ENCODE measurements at places on chromosomes 7 and 10.

GRCh38 chr7:124566583-124566982 lies 199.0 kb downstream of the GPR37 start:
- no peak for DNase-seq

GRCh38 chr10:60332371-60332770 lies 57.3 kb downstream of the ANK3 start:
- no peak for DNase-seq

DNA sequence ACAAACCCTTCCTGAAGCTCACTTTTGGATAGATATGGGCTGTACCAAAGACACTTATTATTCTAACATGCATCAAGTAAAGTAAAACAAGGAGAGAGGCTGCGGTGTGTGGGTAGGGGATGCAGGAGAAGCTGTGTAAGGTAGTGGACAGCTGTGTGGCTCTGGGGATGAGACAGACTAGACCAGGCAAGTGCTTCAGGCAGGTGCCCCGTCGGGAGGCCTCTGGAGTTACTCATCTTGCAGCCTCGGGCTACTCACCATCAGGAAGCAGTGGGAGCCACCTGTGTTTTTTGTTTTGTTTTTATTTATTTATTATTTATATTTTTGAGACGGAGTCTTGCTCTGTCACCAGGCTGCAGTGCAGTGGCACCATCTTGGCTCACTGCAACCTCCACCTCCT lies 49.3 kb upstream of the NCAPG2 start:
- no peak for DNase-seq

DNA sequence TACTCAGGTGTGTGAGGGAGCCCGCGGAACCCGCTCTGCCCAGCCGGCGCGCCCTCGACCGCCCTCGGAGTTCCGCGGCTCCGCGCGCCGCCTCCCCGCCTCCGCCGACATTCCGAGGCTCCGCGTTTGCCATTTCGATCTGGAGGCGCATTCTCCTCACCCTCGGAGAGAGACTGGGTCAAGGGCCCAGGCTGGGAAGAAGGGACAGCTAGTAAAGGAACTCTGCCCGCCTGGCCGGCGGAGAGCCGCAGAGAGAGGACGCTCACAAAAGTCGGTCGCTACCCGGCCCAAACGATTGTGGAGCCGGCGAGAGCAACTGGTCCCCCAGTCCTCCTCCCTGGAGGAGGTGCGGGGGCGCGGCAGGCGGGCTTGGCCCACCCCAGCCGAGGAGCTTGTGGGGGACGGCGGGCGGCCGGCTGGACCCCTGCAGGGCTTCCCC lies 74.5 kb upstream of the LEP start:
- DNase-seq = no peak

GRCh38 chr7:19407270-19407669 lies 262.0 kb upstream of the FERD3L start:
- no peak for DNase-seq

GRCh38 chr10:112382515-112383235 lies 8.8 kb downstream of the ACSL5 start:
- DNase-seq = no peak

GRCh38 chr7:7183838-7184463 lies 1.6 kb downstream of the C1GALT1 start:
- no peak for DNase-seq

GRCh38 chr10:18610517-18610916 lies 40.9 kb downstream of the NSUN6 start:
- no peak for DNase-seq

DNA sequence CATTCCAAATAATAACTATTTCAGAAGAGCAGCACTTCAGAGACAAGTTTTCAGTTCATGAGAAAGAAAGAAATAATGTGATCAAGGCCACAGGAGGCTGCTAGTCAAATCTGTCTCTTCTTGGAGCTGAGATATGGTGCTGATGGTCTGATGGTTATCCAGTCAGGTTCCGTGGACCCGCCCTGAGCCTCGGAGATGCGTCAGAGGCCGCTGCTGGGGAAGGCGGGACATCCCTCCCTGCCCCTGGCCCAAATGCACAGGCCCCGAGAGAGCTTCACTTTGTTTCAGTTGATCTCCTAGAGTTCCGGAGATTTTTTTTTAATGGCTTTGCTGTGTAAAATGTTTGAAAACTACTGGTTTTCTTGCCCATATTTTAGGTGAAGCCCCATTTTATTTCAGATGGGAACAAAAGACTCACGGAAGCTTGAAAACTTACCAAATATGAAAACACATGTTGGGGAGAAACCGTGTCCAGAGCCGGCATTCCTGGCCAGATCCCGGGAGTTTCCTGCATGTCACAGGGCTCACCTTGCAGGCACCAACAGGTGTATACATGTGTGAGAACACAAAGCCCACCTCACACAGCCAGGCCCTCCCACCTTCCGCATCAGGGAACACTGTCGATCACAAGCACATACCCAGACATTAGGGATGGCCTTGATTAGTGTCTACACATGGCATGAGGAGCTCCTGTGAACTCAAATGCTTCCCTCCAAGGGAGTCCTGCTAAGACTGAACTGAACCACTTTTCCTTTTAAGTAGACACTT lies 499.0 kb downstream of the TCERG1L start:
- DNase-seq = no peak

DNA sequence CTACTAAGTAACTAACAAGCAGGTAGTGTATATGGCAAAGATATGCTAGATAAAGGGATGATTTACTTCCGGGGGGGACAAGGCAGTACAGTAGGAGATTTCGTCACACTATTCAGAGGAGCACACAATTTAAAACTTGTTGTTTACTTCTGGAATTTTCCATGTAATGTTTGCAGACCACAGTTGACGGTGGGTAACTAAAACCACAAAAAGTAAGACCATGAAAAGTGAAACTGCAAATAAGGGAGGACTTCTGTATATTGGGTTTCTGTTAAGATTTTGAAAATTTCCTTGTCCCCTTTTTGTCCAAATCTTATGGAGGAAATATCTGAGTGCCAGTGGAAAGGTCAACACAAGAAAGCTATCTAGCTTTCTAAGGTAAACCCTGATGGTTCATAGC lies 170.0 kb downstream of the ELAPOR2 start:
- DNase-seq = no peak

DNA sequence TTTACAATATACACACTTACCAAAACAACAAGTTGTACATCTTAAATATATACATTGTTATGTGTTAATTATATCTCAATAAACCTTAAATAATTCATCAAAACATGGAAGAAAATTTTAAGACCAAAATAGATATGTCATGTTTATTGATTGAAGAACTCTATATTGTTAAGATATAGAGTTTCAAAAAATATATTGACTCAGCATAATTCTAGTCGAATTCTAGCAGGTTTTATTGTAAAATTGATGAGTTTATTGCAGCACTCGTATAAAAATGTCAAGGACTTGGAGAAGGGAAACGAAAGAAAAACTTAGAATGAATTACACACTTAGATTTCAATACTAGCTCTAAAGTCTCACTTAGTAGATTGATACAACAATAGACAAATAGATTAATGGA lies 575.4 kb upstream of the SORCS1 start:
- no peak for DNase-seq

DNA sequence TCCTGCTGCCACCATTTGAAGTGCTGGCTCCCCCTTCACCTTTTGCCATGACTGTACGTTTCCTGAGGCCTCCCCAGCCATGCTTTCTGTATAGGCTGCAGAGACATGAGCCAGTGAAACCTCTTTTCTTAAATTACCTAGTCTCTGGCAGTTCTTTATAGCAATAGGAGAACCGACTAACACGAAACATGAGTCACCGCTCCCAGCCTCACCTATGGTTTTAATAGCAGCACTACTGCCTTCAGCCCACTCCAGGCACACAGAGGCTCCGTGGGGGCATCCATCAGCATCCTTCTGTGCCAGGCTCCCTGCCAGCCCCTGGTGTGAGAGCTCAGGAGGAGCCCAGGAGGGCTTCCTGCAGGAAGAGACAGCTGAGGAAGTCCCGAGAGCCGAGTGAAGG lies 5.5 kb upstream of the ZNF316 start:
- DNase-seq = no peak

DNA sequence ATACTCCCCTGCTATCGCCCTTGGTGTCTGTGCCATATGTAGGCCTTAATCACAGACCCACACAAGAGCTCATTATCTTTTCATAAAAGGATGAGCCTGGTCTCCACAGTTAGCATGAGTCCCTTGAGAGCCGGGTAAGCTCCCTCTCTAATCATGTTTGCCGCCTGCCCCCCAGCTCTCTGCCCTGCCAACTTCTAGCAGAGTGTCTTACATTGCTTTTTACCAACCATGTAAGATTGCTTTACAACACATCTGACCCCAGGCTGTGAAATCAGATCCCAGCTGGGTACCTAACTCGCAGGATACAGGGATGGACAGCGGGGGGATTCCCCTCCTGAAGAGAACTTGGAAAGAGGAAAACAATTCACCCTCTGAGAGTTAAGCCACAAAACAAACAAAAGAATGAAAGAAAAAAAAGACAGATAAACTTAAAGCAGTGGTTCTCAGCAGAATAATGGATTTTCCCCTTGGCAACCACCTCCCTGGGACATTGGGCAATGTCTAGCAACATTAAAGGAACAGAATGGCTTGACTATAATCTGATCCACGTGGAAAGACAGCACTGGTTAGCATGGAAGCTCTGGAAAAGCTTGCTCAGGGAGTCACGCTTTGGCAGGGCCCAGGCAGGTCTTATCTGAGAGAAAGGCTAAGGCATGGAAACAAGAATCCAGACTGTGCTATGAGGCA lies 39.4 kb upstream of the ATOH7 start:
- DNase-seq = no peak

DNA sequence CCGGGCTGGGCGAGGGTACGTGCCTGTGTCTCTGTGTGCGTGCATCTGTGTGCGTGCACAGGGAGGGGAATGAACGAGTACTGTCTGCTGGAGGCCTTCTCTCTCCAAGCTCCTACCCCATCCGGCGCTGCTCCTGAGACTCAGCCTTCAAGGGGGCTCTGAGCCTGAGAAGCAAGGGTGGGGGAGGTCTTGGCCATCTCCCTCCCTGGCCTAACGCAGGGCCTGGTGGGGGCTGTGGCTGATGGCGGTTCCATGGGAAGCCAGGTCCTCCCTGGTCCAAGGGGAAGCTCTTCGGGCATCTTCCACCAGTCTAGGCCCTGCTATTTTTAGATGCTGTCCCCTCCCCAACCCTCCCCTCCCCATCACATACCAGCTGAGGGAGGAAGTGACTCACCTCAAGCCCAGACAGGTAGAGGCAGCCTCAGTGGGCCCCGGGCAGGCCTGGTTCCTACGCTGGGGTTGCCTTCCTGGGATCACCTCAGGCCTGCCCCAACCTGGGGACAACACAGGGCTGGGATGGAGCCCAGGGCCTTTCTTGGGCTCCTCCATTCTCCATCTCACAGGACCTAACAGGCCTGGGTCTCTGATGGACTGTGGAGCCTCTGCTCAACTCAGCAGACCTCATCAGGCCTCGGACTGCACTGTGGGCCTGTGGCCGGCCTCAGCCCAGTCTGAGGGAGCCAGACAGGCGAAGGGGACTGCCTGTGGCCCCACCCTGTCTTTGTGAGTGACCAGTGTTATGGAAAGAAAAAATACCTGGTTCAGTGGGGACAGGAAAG lies 32.2 kb downstream of the DNAJB12 start:
- DNase-seq = no peak

- DNase-seq = no peak
These were observed 166.4 kb upstream of the PPP1R3A start for GRCh38 chr7:114085313-114085591.

- no peak for DNase-seq
These were observed 14.6 kb downstream of the RASGEF1A start for GRCh38 chr10:43252166-43252782.

- DNase-seq = no peak
These were observed 568.9 kb upstream of the MKI67 start for GRCh38 chr10:128694851-128695725.

DNA sequence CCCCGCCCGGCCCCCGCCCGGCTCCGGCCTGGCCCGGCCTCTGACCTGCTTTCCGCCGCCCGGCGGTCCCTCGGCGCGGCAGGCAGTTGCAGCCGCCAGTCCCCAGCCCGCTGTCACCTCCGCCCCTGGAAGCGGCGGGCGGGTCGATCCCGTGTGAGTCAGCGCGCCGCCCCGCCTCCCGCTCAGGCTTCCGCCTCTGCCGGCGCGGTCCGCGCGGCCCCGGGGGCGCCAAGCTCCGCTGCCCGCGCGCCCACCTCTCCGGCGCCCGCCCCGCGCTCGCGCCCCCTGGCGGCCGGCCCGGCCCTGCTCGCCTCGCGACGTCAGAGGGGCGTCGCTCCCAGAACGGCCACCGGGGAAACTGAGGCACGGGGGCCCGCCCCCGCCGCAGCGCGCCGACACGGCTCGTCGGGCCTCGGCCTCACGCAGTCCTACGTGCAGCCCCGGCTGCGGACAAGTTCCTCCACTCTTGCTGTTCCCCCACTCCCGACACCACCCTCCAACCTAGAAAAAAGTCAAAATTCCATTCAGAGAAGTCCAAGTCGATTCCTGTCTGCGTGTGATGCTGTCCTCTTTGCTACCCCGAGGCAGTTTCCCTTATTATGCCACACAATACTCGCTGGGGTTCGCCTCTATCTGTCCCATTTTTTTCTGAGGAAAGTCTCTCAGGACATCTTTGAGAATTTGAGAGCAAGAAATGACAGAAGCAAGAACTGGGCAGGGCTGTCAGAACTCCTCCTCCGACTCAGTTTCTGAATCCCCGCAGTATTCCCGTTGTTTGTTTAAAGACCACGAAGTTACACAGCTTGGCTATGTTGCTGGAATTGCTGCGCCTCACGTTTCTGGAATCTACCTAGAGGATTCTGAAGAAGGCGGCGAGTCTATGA lies at the start of gene DNMBP:
Gene DNMBP (minus strand): TSS at position 155 of the 884 bp plus-strand sequence. CDS start 37,823 bp downstream, outside the sequence.
- DNase-seq = no peak

- no peak for DNase-seq
These were observed 481.5 kb upstream of the KLF6 start for GRCh38 chr10:4266416-4267085.

DNA sequence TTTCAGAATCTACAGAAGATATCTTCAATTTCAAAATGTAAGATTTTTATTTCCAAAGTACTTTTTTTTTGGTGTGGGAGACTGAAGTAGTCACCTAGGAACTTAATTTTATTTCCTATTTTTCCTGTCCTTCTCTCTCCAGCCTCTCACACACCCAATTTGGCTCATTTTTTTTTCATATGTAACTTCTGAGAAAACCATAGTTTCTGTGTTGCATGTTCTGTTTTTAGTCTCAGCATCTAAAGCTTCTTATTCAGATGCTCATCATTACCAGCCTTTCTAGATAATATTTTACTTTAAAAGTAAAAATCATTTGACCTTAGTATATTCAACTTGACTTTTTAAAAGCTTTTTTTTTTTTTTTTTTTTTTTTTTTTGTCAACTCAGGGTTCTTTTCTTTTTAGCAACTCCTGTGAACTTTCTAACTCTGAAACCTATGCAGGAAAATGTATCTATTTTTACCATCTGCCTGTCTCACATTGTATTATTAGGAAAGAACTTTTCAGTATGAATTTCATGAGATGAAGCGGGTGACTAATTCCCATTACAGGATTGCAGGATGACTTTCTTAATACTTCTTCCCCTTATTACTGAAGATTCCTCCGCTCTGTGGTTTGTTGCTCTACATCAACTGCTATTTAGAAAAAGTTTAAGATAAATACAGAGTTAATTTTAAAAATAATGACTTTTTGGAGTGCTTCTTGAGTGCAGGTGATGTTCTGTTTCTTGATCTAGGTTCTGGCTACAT lies 73.6 kb upstream of the LSM8 start:
- no peak for DNase-seq

GRCh38 chr10:116880716-116881482 lies 31.6 kb downstream of the ENO4 start:
- DNase-seq = no peak

Data from NCI-H1417 treated with DMSO at 0.1 percent for 48 hours (cell line).